ENCODE measurements at places on chromosomes 11 and 22. TPM values are rescaled to one million over a fixed set of nuclear protein-coding genes. Genes with fewer than 3 reads are reported as not detected.

DNA sequence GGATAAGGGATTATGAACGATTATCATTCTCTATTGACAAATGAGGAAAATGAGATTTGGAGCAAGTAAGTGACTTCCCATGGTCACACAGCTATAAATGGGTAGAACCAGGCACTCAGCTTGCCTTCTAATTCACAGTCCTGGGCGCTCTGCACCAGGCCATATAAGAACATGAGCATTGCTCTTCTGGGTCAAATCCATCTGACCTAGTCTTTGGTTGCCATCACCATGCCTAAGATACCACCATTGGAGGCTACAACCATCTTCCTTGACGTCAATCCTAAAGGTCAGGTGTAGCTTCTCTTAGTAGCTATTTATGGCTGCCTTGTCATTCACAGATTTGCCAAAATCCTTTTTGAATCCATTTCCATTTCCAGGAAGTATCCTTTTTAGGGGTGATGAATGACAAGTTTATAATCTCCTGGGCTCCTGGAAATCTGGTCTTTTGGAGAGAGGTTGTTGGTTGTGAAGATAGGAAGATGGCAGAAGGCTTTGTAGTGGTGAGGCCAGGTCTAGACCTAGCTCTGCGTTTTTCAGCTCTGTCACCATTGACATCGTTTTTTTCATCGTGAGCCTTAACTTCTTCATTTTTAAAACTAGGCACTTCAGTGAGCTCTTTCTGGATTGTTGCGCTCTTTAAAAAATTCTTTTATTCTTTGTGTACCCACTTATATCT, 11.1 kb downstream of the ZBTB16 start:
- H3K27ac ChIP-seq, result peak overlapping the region; percentile 74
- no peaks in the 10 kb centered on the region for H3K36me3 ChIP-seq
- peaks cover 55% of the 10 kb centered on the region for H3K4me1 ChIP-seq

Gene SLC22A6
- not detected for total RNA-seq

DNA sequence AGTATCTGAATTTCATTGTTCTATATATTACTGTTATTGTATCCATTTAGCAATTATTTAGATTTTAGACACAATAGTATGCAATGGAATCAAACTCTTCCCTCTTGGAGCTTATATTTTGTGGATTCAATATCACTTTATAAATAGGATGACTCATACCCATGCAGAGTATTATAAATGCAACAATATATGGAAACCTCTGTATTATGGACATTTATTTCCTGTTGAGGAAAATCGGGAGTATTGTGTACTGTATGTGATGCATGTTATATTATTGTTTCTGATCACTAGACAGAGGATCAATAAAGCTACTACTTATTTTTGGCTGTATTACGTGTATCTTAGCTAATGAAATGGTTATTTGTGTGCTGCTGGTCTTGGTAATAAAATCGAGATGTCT, 770 bp downstream of the METTL15 start:
- H3K4me3 ChIP-seq, result peak overlapping the region; percentile 70
- H3K36me3 ChIP-seq, result no peaks in the 10 kb centered on the region
- peaks cover 9% of the 10 kb centered on the region for H3K4me1 ChIP-seq
- H3K27me3 ChIP-seq, result no peaks in the 10 kb centered on the region

DNA sequence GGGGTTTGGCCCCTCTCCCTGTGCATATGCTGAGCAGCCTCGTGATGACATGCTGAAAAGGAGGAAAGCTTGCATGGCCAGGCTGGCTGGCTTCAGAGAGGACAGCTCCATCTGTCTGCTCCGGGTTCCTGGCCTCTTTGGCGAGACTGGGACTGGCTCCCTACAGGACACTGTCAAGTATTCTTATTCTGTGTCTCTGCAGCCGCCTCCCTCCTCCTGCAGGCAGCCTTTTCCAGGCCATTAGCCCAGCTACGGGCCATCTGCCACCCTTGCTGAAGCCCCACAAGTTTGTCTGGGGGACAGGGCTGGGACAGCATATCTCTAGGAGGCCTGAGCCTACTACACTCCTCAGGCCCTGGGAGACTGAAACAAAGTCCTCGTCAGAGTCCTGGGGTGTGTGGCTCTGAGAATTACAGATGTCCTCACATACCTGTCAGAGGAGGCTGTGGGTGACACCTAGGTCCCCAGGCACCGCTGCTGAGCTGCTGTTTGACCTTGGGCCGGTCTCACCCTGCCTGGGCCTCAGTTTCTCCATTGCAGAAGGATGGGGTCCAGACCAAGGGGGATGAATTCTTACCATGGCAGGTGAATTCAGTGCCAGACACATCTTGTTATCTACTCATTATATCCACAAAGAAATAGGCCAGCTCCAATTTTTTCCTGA, 11.0 kb downstream of the MRGPRG start:
- no peaks in the 10 kb centered on the region for H3K4me1 ChIP-seq
- H3K27me3 ChIP-seq, result peaks cover 11% of the 10 kb centered on the region
- DNase-seq, result no peak
- no peak overlapping the region for H3K4me3 ChIP-seq
- no peaks in the 10 kb centered on the region for H3K36me3 ChIP-seq

DNA sequence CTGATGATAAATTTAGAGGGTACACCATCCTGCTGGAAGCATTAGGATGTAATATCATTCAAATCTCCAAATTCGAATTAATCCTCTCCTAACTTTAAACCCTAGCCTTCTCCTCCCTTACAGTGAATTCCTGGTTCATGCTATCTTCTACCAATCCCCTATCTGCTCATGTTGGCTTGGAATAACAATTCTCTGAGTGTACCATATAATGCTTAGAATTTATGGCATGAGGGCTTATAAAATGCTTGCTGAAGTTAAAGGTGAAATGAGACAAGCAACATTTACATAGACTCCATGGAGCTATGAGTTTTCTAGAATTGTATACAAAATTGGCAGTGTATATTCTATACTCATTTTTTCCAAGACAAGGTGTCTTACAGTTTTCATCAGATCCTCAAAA, 79.3 kb downstream of the C2CD3 start:
- H3K27ac ChIP-seq, result no peak overlapping the region
- no peak for DNase-seq
- no peak overlapping the region for H3K4me3 ChIP-seq

- H3K4me3 ChIP-seq, result no peak overlapping the region
- no peaks in the 10 kb centered on the region for H3K36me3 ChIP-seq
- H3K4me1 ChIP-seq, result no peaks in the 10 kb centered on the region
Observed at GRCh38 chr11:70491696-70492472, 93.6 kb downstream of the CTTN start.

Gene RCOR2
- total RNA-seq, result not detected

Gene GRAP2
- 1.7 TPM for total RNA-seq

- DNase-seq, result no peak
- no peaks in the 10 kb centered on the region for H3K36me3 ChIP-seq
- no peak overlapping the region for H3K27ac ChIP-seq
- H3K4me3 ChIP-seq, result no peak overlapping the region
- H3K27me3 ChIP-seq, result no peaks in the 10 kb centered on the region
Observed at GRCh38 chr22:25193548-25193947, 6.1 kb upstream of the CRYBB3 start.

Gene CYTH4
- 16.4 TPM for total RNA-seq

DNA sequence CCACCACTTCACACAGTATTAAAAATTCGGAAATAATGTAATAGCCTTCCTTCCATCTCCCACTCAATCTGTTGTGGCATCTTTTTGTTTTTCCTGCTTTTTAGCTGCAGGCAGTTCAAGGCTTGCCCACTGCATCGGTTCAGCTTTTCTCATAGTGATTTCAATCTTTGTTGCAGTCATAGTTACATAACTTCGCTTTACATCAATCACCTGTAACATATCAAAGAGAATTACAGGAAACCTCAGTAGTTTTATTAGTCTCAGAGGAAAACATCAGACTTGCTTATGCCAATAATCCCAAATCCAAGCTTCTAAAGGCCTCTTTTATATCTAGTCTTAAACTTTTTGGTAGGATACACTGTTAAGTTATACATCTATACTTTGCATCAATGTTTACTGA, 20.5 kb downstream of the CHORDC1 start:
- H3K4me3 ChIP-seq, result no peak overlapping the region
- no peak overlapping the region for H3K27ac ChIP-seq
- no peak for DNase-seq
- H3K4me1 ChIP-seq, result no peaks in the 10 kb centered on the region

DNA sequence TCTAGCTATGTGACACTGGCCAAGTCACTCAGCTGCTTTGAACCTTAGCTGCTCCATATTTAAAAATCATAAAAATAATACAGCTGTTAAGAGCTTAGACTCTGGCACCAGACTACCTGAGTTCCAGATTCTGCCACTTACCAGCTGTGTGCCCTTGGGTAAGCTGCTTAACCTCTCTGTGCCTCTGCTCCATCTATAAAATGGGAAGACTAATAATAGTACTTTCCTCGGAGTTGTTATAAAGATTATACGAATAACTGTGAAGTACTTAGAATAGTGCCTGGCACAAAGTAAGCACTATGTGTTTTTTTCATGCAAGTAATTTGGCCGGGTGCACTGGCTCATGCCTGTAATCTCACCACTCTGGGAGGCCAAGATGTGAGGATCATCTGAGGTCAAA, 1.4 kb downstream of the HDHD5 start:
- no peaks in the 10 kb centered on the region for H3K36me3 ChIP-seq
- DNase-seq, result no peak
- H3K27ac ChIP-seq, result no peak overlapping the region
- peaks cover 36% of the 10 kb centered on the region for H3K4me1 ChIP-seq

DNA sequence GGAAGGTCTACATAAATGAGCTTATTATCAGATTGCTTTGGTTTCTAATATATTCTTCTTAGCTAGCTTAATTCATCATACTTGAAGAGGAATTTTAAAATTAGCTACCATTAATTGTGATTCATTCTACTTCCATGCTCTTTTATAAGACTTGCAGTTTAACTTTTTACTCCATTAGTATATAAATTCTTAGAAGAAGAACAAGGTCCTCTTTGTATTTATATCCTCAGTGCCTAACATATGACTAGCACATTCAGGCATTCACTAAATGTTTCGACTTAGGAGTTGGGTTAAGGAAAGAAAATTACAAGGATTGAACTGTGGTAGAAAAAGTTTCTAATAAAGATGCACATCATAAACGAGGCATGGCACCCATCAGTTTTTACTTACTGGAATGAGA, 1135.5 kb downstream of the JRKL start:
- DNase-seq, result no peak
- no peak overlapping the region for H3K27ac ChIP-seq
- no peaks in the 10 kb centered on the region for H3K36me3 ChIP-seq
- H3K4me1 ChIP-seq, result no peaks in the 10 kb centered on the region

DNA sequence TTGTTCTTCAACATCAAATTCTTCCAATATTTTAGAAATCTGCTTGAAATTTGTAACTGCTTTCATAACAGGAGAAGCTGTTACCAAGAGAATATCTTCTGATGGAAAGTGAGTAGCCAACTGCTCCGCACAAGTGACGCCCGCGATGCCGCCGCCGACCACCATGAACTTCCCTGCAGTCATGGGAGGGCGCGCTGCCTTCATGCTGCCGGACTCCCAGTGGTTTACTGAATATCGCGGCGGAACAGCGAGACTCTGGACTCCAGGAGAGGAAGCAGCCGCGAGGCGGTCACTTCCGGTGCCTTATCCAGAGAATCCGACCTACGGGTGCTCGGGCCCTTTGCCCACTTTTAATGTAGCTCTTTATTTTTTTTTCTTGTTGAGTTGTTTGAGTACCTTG, 190.6 kb downstream of the GUCY1A2 start:
- no peaks in the 10 kb centered on the region for H3K27me3 ChIP-seq
- no peaks in the 10 kb centered on the region for H3K4me1 ChIP-seq
- H3K4me3 ChIP-seq, result no peak overlapping the region
- no peaks in the 10 kb centered on the region for H3K36me3 ChIP-seq

Gene TRIM66
- 8.8 TPM for total RNA-seq

- H3K36me3 ChIP-seq, result no peaks in the 10 kb centered on the region
- H3K27ac ChIP-seq, result peak overlapping the region; percentile 99
- H3K4me1 ChIP-seq, result peaks cover 42% of the 10 kb centered on the region
- DNase-seq, result no peak
- peak overlapping the region; percentile 98 for H3K4me3 ChIP-seq
Observed at GRCh38 chr11:118572981-118573550, 857 bp downstream of the ARCN1 start.

DNA sequence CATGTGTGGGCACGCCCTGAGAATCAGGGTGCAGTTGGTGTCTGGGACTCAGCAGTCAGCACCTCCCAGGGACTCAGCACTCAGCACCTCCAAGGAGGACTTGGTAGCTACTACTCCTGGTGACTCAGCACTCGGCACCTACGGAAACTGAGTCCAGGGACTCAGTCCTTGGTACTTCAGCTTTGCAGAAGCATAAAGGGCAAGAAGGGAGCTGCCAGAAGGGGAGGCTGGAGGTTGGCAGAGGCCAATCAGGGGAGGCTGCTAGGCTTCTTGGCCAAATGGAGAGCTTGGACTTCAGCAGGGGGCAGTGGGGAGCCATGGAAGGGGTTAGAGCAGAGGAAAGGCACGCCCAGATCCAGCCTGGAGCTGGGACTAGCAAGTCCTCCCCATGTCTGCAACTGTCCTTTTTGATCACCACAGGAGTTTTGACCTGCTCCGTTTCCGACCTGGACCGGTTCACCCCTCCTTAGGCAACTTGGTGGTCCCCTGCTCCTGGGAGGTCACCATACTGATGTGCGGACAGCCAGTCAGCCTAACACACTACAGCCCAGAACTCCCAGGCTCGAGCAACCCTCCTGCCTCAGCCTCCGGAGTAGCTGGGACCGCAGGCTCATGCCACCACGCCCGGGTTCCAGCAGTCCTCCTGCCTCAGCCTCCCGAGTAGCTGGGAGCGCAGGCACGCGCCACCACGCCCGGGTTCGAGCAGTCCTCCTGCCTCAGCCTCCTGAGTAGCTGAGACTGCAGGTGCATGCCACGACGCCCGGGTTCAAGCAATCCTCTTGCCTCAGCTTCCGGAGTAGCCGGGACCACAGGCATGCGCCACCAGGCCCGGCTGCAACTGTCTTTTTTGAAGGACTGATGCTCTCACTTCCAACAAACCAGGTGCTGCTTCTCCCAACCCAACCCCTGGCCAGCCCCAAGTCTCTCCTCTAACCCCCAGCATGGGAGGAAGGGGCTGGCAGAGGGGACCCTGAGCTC, 1.5 kb downstream of the ANO9 start:
- no peak overlapping the region for H3K4me3 ChIP-seq
- H3K4me1 ChIP-seq, result no peaks in the 10 kb centered on the region
- H3K27me3 ChIP-seq, result peaks cover 9% of the 10 kb centered on the region

DNA sequence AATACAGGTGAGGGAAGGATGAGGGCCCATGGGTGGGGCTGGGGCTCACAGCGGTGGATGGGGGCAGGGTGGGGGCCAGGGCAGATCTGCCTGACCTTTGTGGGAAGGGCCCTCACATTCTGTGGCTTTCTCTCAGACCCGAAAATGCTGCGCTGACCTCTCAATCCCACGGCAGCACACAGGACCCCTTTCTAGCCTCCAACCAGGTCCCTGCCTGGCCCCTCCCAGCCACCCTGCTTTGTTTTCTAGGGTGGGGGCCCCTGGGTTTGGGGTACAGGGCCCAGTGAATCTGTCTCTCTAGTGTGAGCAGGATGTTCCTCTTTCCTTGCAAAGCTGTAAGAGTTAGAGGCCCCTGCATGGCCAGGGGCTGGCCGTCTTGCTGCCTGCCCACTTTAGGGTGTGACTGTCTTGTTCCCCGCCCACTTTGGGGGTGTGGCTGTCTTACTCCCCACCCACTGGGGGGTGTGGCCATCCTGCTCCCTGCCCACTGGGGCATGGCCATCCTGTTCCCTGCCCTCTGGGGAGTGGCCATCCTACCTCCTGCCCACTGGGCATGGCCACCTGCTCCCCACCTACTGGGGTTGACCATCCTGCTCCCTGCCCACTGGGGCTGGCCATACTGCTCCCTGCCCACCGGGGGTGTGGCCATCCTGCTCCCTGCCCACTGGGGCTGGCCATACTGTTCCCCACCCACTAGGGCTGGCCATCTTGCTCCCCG, 11.5 kb downstream of the PARVG start:
- no peak overlapping the region for H3K4me3 ChIP-seq
- no peaks in the 10 kb centered on the region for H3K4me1 ChIP-seq
- H3K27ac ChIP-seq, result no peak overlapping the region
- H3K36me3 ChIP-seq, result no peaks in the 10 kb centered on the region
- no peaks in the 10 kb centered on the region for H3K27me3 ChIP-seq
